ENCODE measurements at places on chromosomes 11 and 22. TPM values are rescaled to one million over a fixed set of nuclear protein-coding genes. Genes with fewer than 3 reads are reported as not detected.

DNA sequence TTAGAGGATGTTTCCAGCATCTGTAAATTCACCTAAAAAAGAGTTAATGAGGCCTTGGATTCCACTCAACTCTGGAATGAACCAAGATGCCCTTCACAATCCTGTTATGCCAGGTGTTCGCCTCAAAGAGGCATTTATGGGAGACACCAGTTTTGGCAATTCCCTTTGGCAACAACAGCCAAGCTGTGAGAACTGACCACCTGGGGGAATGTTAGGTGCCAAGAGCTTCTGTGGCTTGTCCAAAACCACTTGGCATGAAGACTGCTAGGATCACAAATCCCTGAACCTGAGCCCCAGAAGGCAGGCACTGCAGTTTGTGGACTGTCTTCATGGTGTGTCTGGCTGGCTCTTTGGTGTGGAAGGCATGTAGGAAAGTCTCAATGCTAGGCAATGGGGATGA, 164.4 kb upstream of the BDNF start:
- H3K36me3 ChIP-seq, result no peaks in the 10 kb centered on the region
- H3K27ac ChIP-seq, result no peak overlapping the region
- no peaks in the 10 kb centered on the region for H3K27me3 ChIP-seq

DNA sequence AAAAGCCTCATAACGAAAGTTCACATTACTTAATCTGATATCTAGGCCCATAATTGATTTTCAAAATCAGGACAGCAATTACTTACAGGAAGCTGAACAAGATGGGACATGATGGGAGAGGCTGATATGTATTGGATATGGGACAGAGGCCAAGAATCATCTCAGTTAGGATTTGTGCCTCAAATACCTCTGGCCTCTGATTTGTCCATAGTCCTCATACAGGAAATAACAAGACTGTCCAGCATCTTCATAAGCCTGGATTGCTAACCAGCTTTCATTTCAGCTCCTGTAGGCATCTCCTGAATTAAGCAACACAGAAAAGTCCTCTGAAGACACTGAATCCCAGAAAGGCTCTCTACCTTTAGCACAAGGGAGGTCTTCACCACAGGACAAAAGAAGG, 4.3 kb upstream of the MRGPRX4 start:
- H3K4me1 ChIP-seq, result no peaks in the 10 kb centered on the region
- no peak overlapping the region for H3K27ac ChIP-seq
- DNase-seq, result no peak

Gene VPREB1
- total RNA-seq, result not detected

GRCh38 chr11:120017582-120018150, 120.2 kb downstream of the TRIM29 start:
- no peak for DNase-seq
- H3K27ac ChIP-seq, result no peak overlapping the region

DNA sequence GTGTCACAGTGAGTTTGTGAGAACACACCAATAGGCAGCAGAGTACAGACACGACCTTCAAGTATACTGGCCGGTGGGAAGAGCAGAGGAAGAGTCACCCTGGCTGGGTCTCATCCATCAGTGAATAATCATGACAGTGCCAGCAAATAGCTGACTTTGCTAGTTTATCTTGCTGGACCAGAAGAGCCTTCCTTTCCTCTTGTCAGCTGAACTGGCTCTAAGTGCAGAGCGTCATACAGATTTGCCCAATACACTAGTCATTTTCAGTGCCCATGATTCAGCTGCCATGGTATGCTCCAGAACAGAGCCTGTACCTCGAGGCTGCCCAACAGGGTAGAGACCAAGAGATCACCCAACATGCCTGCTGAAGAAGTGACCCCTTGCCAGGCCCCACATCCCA, 82.9 kb upstream of the TBCEL start:
- peaks cover 33% of the 10 kb centered on the region for H3K27me3 ChIP-seq
- peak; percentile 19 for DNase-seq
- H3K4me3 ChIP-seq, result no peak overlapping the region
- H3K4me1 ChIP-seq, result no peaks in the 10 kb centered on the region

Gene LRP4
- total RNA-seq, result 2.9 TPM

DNA sequence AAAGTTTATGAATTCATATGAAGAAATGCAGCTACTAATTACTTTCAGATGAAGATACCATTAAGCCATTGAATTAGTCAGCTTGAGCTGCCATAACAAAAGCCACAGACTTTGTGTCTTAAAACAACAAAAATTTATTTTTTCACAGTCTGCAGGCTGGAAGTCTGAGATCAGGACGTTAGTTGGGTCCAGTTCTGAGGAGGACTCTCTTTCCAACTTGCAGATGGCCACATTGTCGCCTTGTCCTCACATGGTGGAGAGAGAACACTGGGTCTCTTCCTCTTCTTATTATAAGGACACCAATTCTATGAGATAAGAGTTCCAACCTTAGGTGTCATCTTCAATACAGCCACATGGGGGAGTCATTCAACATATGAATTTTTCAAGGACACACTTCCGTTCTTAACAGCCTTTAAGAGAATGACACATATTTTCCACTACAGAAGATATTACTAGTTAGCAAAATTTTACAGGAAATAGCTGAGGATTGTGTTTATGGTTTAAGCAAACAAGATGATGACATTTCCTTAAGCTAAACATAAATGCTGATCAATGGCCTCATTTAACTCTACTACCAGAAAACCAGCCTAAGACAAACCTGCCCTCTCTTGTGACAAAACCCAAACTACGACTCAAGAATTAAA, 56.0 kb downstream of the DCUN1D5 start:
- DNase-seq, result peak; percentile 95
- H3K4me1 ChIP-seq, result peaks cover 15% of the 10 kb centered on the region
- no peaks in the 10 kb centered on the region for H3K27me3 ChIP-seq
- no peaks in the 10 kb centered on the region for H3K36me3 ChIP-seq

DNA sequence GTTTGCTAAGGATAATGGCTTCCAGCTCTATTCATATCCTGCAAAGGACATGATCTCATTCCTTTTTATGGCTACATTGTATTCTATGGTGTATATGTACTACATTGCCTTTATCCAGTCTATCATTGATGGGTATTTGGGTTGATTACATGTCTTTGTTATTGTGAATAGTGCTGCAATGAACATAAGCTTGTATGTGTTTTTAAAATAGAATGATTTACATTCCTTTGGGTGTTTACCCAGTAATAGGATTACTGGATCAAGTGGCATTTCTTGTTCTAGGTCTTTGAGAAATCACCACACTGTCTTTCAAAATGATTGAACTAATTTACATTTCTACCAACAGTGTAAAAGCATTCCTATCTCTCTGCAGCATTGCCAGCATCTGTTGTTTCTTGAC, 6.0 kb upstream of the MS4A6E start:
- no peaks in the 10 kb centered on the region for H3K4me1 ChIP-seq
- no peak overlapping the region for H3K4me3 ChIP-seq
- H3K27me3 ChIP-seq, result no peaks in the 10 kb centered on the region

- H3K36me3 ChIP-seq, result no peaks in the 10 kb centered on the region
- H3K4me3 ChIP-seq, result no peak overlapping the region
- DNase-seq, result no peak
- peaks cover 17% of the 10 kb centered on the region for H3K4me1 ChIP-seq
Measured at GRCh38 chr11:88405853-88406252, 68.3 kb upstream of the CTSC start.

Gene FAT3
- total RNA-seq, result 1.9 TPM

Gene EFCAB6
- 3.5 TPM for total RNA-seq

- H3K4me1 ChIP-seq, result peaks cover 11% of the 10 kb centered on the region
- no peak overlapping the region for H3K4me3 ChIP-seq
- H3K27me3 ChIP-seq, result no peaks in the 10 kb centered on the region
- peaks cover 63% of the 10 kb centered on the region for H3K36me3 ChIP-seq
- H3K27ac ChIP-seq, result no peak overlapping the region
Measured at GRCh38 chr11:66625041-66625751, 8.8 kb downstream of the RBM14 start.

DNA sequence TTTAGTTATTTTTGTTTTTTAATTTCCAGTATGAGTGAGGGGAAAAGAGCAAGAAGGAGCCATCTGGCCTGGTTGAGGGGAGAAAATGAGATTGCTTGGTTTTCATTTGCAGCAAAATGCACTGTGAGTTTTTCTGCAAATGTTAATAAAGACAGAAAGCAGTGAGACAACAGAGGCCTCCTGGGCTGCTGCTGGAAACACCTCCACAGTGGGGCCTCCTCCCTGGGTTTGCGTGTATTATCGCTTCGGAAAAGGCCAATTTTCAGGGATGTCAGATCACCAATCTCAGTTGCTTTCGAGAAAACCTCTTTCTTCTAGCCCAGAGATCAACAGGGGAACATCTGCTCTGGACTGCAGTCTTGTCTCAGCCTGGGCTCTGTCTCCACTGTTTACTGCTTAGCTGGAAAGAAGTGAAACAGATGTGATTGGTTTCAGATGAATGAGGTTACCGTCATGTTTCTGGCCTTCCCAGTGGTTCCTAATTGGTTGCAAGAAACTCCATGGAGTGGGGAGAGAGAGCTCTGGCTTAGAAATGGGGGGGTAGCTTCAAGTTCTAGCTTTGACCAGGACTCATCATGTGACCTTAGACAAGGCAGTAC, 17.3 kb downstream of the TSPAN18 start:
- H3K27ac ChIP-seq, result no peak overlapping the region
- no peak overlapping the region for H3K4me3 ChIP-seq
- peaks cover 29% of the 10 kb centered on the region for H3K27me3 ChIP-seq
- peak; percentile 17 for DNase-seq
- H3K4me1 ChIP-seq, result peaks cover 4% of the 10 kb centered on the region
- H3K36me3 ChIP-seq, result no peaks in the 10 kb centered on the region

DNA sequence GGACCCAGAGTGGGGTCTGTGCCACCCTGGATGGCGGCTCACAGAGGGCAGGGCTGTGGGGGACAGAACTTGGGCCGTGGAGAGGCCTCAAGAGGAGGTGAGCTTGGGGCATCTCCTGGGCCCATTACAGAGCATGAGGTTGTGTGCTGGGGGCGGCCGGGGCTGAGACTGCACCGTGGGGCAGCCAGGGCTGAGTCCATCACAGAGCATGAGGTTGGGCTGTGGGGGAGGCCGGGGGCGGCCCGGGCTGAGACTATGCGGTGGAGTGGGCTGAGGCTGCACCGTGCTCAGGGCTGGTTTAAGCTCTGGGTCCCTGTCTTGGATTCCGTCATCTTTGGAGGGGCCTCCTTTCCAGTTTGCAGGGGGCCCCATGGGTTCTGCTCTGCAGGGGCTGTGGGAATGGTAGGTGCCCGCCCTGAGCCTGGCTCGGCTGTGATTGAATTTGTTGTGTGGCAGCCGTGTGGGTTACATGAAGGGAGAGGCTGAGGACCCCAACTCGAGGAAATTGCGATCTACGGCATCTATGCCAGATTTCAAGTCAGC, 38.1 kb upstream of the MUC5AC start:
- H3K4me1 ChIP-seq, result no peaks in the 10 kb centered on the region
- H3K4me3 ChIP-seq, result no peak overlapping the region
- no peak for DNase-seq
- H3K27ac ChIP-seq, result no peak overlapping the region

Gene DRD4
- total RNA-seq, result not detected

- H3K36me3 ChIP-seq, result no peaks in the 10 kb centered on the region
- no peaks in the 10 kb centered on the region for H3K4me1 ChIP-seq
- H3K27me3 ChIP-seq, result peaks cover 8% of the 10 kb centered on the region
- DNase-seq, result no peak
- H3K27ac ChIP-seq, result no peak overlapping the region
Measured at GRCh38 chr11:100641456-100641855, 45.6 kb upstream of the ARHGAP42 start.

GRCh38 chr22:19665784-19666672, 48.3 kb upstream of the SEPTIN5 start:
- 0 out of 2 replicates have a peak, but pooled peaks cover 7% of the 10 kb centered on the region for H3K27me3 ChIP-seq
- no peak overlapping the region for H3K27ac ChIP-seq
- DNase-seq, result no peak
- H3K4me3 ChIP-seq, result no peak overlapping the region
- no peaks in the 10 kb centered on the region for H3K36me3 ChIP-seq
- peaks cover 13% of the 10 kb centered on the region for H3K4me1 ChIP-seq

- no peak overlapping the region for H3K4me3 ChIP-seq
- no peak for DNase-seq
- peaks cover 20% of the 10 kb centered on the region for H3K4me1 ChIP-seq
- H3K27ac ChIP-seq, result no peak overlapping the region
- no peaks in the 10 kb centered on the region for H3K27me3 ChIP-seq
Measured at GRCh38 chr11:27658535-27659236, 41.6 kb downstream of the BDNF start.

Gene GAS2
- total RNA-seq, result 0.51 TPM

DNA sequence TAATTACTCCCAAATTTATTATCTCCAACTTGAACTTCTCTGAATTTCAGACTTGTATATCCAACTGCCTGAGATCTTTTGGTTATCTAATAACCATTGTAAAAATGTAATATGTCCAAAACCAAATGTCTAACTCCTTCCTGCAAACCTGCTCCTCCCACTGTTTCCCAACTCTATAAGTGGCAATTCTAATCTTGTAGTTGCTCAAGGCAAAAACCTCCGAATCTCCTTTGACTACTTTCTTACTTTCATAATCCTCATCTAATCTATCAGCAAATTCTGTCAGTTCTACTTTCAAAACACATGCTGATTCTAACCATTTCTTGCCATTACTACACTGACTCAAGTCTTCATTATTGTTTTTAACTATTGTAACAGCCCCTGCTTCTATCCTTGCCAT, 55.7 kb downstream of the FAM168A start:
- H3K36me3 ChIP-seq, result no peaks in the 10 kb centered on the region
- DNase-seq, result peak; percentile 3
- H3K4me3 ChIP-seq, result no peak overlapping the region
- H3K27me3 ChIP-seq, result no peaks in the 10 kb centered on the region

GRCh38 chr11:66077927-66078326, 7.9 kb downstream of the PACS1 start:
- H3K4me1 ChIP-seq, result peaks cover 35% of the 10 kb centered on the region
- DNase-seq, result no peak
- H3K27ac ChIP-seq, result no peak overlapping the region
- H3K4me3 ChIP-seq, result no peak overlapping the region
- 0 out of 2 replicates have a peak, but pooled peaks cover 10% of the 10 kb centered on the region for H3K36me3 ChIP-seq

DNA sequence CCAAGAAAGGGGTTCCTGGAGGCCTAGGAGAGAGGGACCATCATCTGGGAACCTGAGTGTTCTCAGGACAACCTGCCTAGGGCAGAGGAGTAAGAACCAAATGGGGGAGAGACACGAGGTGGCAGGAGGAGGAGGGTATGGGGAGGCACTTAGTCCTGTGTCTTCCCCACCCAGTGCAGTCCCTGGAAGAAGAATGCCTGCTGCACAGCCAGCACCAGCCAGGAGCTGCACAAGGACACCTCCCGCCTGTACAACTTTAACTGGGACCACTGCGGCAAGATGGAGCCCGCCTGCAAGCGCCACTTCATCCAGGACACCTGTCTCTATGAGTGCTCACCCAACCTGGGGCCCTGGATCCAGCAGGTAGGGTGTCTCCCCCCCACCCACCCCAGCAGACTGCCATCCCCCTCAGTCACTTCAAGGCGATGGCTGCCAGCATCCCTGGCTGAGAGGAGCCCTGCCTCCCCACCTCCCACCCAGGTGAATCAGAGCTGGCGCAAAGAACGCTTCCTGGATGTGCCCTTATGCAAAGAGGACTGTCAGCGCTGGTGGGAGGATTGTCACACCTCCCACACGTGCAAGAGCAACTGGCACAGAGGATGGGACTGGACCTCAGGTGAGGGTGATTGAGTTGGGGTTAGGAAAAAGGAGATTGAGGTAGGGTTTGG, 3.7 kb upstream of the INPPL1 start:
- H3K4me1 ChIP-seq, result peaks cover 9% of the 10 kb centered on the region
- H3K36me3 ChIP-seq, result no peaks in the 10 kb centered on the region
- H3K4me3 ChIP-seq, result no peak overlapping the region
- DNase-seq, result no peak
- H3K27me3 ChIP-seq, result no peaks in the 10 kb centered on the region

- no peaks in the 10 kb centered on the region for H3K36me3 ChIP-seq
- 0 out of 2 replicates have a peak, but pooled peaks cover 4% of the 10 kb centered on the region for H3K4me1 ChIP-seq
- H3K27ac ChIP-seq, result no peak overlapping the region
- DNase-seq, result no peak
Measured at GRCh38 chr11:104332110-104332509, 168.2 kb upstream of the PDGFD start.

Gene SYTL2
- 5.3 TPM for total RNA-seq
